ENCODE measurements at places on chromosomes 5 and 9. TPM values are rescaled to one million over a fixed set of nuclear protein-coding genes. Genes with fewer than 3 reads are reported as not detected.

ANKRD33B gene
- 32.7 TPM for total RNA-seq

DNA sequence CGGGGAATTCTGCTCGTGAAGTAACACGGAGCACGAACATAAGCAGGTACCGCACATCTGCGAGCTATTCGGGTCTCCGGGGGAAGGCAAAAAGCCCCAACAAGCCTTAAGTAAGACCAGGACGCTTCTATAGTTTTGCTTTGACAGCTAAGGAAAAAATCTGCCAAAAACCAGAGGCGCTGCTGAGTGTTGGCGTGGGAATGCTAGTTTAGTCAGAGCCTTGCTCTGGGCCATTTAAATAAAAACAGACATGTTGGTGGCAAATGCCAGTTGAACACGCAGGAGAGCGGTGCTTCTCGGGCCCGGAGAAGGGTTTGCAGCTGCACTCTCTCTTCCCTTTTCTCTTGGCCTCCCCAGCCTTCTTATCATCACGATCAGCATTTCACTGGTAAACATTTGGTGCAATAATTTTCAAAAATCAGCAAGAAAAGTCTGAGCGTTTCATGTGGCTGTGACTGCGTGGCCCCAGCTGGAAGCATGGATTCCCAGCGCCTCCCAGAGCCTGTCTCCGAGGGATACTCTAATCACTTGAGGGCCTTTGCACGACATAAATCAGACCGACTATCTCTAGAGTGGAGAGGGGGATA lies 6.4 kb upstream of the NOTCH1 start:
- no peaks in the 10 kb centered on the region for H3K36me3 ChIP-seq
- H3K27me3 ChIP-seq: no peaks in the 10 kb centered on the region
- peaks cover 14% of the 10 kb centered on the region for H3K4me1 ChIP-seq
- no peak overlapping the region for H3K4me3 ChIP-seq
- peak overlapping the region; percentile 61 for H3K27ac ChIP-seq

- H3K27me3 ChIP-seq: no peaks in the 10 kb centered on the region
- DNase-seq: no peak
- no peaks in the 10 kb centered on the region for H3K36me3 ChIP-seq
- H3K4me1 ChIP-seq: no peaks in the 10 kb centered on the region
- H3K27ac ChIP-seq: no peak overlapping the region
- no peak overlapping the region for H3K4me3 ChIP-seq
These were observed 370.1 kb downstream of the TMEM161B start for GRCh38 chr5:87898574-87898973.

DNA sequence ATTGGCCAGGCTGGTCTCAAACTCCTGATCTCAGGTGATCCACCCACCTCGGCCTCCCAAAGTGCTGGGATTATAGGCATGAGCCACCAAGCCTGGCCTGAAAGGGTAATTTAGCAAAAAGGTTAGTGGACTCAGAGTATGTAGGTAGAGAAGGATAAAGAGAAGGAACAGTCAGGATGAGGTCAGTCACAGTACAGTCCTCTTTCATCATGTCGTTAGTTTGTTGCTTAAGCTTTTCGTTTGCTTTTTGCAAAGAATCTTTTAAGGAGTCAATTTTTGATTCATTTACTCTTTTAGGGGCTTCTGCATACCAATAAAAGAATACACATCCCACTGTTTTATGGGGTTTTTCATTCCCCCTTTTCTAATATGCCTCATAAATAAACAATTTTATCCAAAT lies 17.8 kb upstream of the GBGT1 start:
- no peak overlapping the region for H3K27ac ChIP-seq
- no peak for DNase-seq
- H3K27me3 ChIP-seq: peaks cover 19% of the 10 kb centered on the region
- no peak overlapping the region for H3K4me3 ChIP-seq
- H3K4me1 ChIP-seq: peaks cover 10% of the 10 kb centered on the region

GRCh38 chr9:114110180-114110579 lies 11.1 kb upstream of the KIF12 start:
- no peak overlapping the region for H3K27ac ChIP-seq
- no peaks in the 10 kb centered on the region for H3K4me1 ChIP-seq
- H3K36me3 ChIP-seq: no peaks in the 10 kb centered on the region
- no peaks in the 10 kb centered on the region for H3K27me3 ChIP-seq
- no peak overlapping the region for H3K4me3 ChIP-seq

DNA sequence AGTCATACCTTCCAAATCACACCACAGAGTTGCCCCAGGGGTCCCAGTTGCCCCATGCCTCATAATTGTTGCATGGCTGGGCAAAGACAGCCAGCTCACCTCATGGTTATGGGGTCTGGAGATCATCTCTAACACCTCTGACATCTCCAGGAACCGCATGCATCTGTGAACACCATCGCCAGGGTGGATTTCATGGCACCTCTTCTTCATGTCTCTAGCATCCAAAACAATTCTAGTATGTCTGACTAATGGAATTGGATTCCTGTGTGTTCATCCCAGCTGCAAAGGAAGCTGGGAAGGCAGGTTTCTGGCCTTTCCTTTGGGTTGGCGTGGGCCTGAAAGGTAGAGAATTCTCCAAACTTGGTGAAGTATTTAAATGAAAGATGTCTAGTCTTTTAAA lies 122.3 kb upstream of the ABCA1 start:
- DNase-seq: no peak
- no peaks in the 10 kb centered on the region for H3K36me3 ChIP-seq
- H3K27me3 ChIP-seq: no peaks in the 10 kb centered on the region
- H3K4me1 ChIP-seq: peaks cover 21% of the 10 kb centered on the region

DNA sequence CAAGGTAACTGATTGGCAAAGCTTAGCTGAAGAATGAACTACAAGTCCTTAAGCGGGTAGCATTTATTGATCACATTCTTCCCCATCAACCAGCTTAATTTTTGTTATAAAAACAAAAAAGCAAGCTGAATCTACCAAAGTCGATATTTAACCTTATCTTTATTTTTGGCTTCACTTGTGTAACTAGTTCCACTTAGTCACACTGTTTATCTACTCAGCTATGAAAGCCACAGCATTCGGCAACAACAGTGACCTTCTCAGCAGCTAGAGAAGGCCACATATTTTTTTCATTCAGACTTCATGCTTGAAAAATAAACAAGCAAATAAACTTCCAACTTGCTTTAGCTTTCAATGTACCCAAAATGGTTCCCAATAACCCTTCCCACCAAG lies 69.4 kb downstream of the KLHL3 start:
- DNase-seq: no peak
- no peaks in the 10 kb centered on the region for H3K36me3 ChIP-seq
- no peak overlapping the region for H3K27ac ChIP-seq
- peaks cover 12% of the 10 kb centered on the region for H3K4me1 ChIP-seq
- no peaks in the 10 kb centered on the region for H3K27me3 ChIP-seq
- no peak overlapping the region for H3K4me3 ChIP-seq

GRCh38 chr5:9739135-9739534 lies 109.0 kb upstream of the TAS2R1 start:
- no peaks in the 10 kb centered on the region for H3K4me1 ChIP-seq
- DNase-seq: no peak
- H3K36me3 ChIP-seq: no peaks in the 10 kb centered on the region
- H3K27ac ChIP-seq: no peak overlapping the region

- no peak overlapping the region for H3K4me3 ChIP-seq
- DNase-seq: no peak
- H3K4me1 ChIP-seq: no peaks in the 10 kb centered on the region
- no peaks in the 10 kb centered on the region for H3K36me3 ChIP-seq
- H3K27me3 ChIP-seq: no peaks in the 10 kb centered on the region
These were observed 229.0 kb downstream of the TSSK1B start for GRCh38 chr5:113205807-113206206.
